IMR-90 (cell line): ENCODE measurements at places on chromosomes 1 and 21. TPM values are rescaled to one million over a fixed set of nuclear protein-coding genes. Genes with fewer than 3 reads are reported as not detected.
A peak's percentile ranks its signal among the peaks of the same experiment; 100 is the strongest.

LORICRIN gene
- total RNA-seq = not detected in 2 replicates

GRCh38 chr1:56831871-56832693, 12.9 kb upstream of the FYB2 start:
- DNase-seq = peak; percentile 97

SPRR3 gene
- total RNA-seq = not detected in 2 replicates

PTPRC gene
- total RNA-seq = not detected in 2 replicates

HSF2BP gene
- total RNA-seq = 0.83 and 0.90 TPM in 2 replicates
